M059J (cell line): ENCODE measurements at places on chromosomes 11 and 22. TPM values are rescaled to one million over a fixed set of nuclear protein-coding genes. Genes with fewer than 3 reads are reported as not detected.

- DNase-seq = peak; percentile 15
Measured at GRCh38 chr11:126512741-126513715, 157.5 kb downstream of the ST3GAL4 start.

DNA sequence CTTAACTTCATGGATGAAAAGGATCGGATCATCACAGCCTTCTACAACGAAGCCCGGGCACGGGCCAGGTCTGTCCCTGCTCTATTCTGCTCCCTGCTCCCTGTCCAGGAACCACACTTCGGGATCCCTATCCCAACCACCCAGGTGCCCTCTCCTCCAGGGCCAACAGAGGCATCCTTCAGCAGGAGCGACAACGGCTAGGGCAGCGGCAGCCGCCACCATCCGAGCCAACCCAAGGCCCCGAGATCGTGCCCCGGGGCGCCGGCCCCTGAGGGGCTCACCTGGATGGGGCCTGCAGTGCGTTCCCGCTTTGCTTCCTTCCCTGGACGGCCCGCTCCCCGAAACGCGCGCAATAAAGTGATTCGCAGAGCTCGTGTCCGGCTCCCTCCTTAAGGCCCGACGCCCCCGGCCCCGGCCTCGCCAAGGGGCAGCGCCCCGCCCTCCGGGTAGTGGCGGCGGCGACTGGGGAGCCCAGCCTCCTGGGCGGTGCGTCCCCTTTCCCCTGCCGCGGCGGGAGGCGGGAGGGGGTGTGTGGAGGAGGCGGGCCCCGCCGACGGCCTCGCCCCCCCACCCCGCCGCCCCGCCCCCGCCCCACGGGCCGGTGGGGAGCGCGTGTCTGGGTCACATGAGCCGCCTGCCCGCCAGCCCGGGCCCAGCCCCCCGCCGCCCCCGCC is at the start of gene VEGFB:
Gene VEGFB (plus strand): TSS at position 672 of the 674 bp plus-strand sequence. CDS start 250 bp downstream, outside the sequence.
- DNase-seq = peak; percentile 60

The FAM181B gene
- 0.02 TPM in 1 of 2 replicates, not detected in the other for total RNA-seq

- peak; percentile 56 for DNase-seq
Measured at GRCh38 chr11:107157809-107158187, 139.5 kb upstream of the GUCY1A2 start.

DNA sequence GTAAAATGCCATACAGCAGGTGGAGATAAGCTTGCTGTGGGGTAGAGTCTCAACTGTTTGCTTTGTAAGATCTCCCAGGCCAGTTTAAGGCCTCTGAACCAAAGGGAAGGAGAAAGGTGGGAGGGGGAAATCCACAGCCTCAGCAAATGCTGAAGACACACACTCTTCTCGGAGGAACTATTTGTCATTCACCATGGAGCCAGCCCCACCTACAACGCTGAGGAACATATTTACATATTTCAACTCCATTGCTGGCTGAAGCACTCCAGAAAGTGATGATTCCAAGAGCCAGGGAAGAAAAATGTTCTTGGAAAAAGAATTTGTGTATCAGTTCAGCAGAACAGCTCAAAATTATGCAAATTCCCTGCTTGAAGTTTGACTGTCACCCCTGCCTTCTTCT is 6.5 kb downstream of the TENM4 start:
- DNase-seq = no peak

The MTMR3 gene
- total RNA-seq = 9.3 and 16.7 TPM in 2 replicates

DNA sequence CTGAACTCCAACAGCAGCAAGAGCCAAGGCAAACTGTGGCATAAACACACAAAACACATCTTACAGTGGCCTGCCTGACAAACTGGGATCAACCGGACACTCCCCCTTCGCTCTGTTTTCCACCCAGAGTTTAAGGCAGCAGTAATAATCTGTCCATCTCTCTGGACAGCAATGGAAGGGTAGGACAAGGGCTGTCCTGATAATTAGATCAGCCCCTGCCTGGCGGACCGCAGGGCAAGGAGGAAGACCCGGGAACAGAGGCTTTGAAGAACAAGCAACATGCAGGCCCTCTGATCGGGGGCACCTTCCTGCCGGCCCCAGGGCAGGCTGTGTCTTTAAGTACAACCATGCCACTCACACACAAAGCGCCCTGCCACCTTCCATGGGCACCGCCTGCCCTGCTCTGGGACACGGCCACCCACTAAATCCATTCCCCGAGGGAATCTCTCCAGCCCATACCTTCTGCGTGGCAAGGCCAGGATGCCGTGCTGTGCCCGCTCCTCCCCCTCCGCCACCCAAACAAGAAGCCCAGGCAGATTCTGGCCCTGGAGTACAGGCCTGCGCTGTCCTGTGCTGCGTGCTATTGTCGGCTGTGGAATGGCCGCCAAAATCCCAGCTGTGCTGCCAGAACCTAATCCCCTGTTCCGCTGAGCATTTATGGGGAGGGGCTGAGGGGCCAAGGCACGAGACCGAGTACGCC is 38.8 kb downstream of the NUMA1 start:
- peak; percentile 80 for DNase-seq

DNA sequence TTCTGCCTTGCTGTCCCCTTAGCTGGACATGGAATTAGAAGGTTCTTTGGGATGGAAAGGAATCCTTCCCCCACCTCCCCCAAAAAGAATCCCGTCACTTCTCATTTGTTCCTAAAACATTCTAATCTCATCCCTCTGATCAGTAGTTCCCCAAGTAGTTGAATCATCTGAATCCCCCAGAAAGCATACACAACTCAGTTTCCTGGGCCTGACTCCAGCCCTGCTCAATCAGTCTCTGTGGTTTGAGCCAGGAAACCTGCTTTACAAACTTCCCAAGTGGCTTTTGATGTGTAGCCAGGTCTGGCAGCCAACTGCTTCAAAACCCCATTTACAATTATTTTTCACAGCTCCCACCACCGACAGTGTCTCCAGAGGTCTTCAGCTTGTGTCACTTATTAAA is 20.2 kb downstream of the C22orf31 start:
- peak; percentile 74 for DNase-seq

The SIPA1 gene
- total RNA-seq = 8.7 and 22.7 TPM in 2 replicates
